ENCODE measurements at places on chromosomes 3 and 15. TPM values are rescaled to one million over a fixed set of nuclear protein-coding genes. Genes with fewer than 3 reads are reported as not detected.

DNA sequence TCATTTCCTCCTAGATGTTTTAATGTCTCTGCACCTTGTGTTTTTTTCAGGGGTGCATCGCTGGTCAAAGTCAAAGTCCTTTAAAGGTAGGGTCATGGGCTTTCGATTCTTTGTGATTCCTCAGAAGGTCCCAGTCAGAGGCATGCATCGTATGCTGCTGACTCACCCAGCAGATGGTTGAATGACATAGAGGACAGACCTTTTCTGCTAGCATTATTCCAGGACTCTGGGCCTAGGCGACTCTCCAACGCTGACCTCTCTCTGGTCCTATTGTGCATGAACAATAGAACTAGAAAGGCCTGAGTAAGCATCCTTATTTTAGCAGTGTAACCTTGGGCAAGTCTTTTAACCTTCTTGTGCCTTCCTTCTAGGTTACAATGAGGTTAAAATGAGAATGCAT, 75.9 kb downstream of the DGKG start:
- H3K36me3 ChIP-seq, result no peaks in the 10 kb centered on the region
- H3K27me3 ChIP-seq, result no peaks in the 10 kb centered on the region
- no peak overlapping the region for H3K27ac ChIP-seq
- H3K4me3 ChIP-seq, result no peak overlapping the region

DNA sequence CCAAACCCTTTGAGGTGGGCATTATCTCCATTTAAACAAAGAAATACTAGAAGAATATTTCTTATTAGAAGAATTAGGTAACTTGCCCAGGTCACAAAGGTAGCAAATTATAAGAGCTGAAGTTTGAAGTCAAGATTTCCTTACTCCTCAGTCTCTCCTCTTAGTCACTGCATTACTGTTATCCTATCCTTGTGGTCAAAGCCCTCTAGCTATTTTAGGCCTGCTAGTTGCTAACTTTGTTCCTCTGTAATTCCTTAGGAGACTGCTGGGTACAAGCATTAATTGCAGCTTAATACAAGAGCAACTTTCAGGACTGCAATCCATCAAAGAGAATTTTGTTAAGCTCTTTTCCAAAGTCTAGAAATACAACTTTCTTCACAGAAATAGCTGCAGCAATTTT, 528.2 kb downstream of the ZIC1 start:
- H3K36me3 ChIP-seq, result no peaks in the 10 kb centered on the region
- H3K4me1 ChIP-seq, result no peaks in the 10 kb centered on the region
- no peak overlapping the region for H3K27ac ChIP-seq
- H3K27me3 ChIP-seq, result no peaks in the 10 kb centered on the region
- no peak overlapping the region for H3K4me3 ChIP-seq
- no peak for DNase-seq

DNA sequence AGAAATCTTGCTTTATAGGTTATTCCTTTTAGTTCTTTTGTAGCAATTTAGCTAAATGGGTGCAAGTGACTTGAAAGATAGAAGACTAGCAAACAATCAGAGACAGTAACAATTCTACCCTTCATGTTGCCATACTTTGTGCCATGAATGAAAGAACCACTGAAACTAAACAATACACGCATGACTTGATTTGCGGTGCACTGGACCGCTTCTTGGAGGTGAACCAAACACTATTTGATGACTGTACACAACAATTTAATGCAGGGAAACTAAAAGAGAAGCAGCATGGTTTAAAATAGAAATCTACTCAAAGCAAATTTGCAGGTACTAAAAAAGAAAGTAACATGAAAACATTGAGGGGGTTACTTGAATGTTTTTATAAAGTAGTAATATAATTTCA, 331.0 kb upstream of the RARB start:
- no peak overlapping the region for H3K4me3 ChIP-seq
- no peak overlapping the region for H3K27ac ChIP-seq
- no peaks in the 10 kb centered on the region for H3K4me1 ChIP-seq
- H3K27me3 ChIP-seq, result no peaks in the 10 kb centered on the region

Gene KLHL18
- total RNA-seq, result 10.1 TPM

Gene IMPG2
- 0.25 TPM for total RNA-seq

- DNase-seq, result no peak
- H3K27me3 ChIP-seq, result no peaks in the 10 kb centered on the region
- peaks cover 66% of the 10 kb centered on the region for H3K4me1 ChIP-seq
- no peak overlapping the region for H3K4me3 ChIP-seq
- H3K27ac ChIP-seq, result peak overlapping the region; percentile 61
These were observed 21.1 kb downstream of the MAPK6 start for GRCh38 chr15:52039925-52040781.

Gene SAMMSON
- not detected for total RNA-seq

Gene CATSPER2
- total RNA-seq, result 9.1 TPM

Gene XCR1
- not detected for total RNA-seq

Gene CCDC32
- 20.6 TPM for total RNA-seq

GRCh38 chr3:145015253-145015652, 1043.6 kb downstream of the DIPK2A start:
- H3K36me3 ChIP-seq, result no peaks in the 10 kb centered on the region
- DNase-seq, result no peak
- no peaks in the 10 kb centered on the region for H3K4me1 ChIP-seq
- H3K4me3 ChIP-seq, result no peak overlapping the region
- no peak overlapping the region for H3K27ac ChIP-seq

DNA sequence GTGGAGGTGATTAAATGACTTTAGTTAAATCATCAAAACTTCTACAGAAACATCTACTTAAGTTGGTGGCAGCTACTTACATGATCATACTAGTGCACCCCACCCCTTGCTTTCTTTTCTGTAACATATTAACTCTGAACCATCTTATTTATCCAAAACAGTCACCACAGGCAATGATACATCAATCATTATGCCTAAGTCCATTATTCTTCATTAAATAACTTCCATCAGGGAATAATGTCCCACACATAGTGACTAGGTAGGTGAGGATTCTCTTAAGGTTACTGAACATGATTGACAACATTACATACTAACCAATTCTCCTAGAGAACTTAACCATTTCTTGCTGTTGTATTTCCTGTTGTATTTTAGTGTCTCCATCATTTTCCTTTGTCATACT, 210.2 kb downstream of the NR1D2 start:
- H3K27ac ChIP-seq, result no peak overlapping the region
- no peaks in the 10 kb centered on the region for H3K4me1 ChIP-seq
- DNase-seq, result no peak
- H3K27me3 ChIP-seq, result no peaks in the 10 kb centered on the region
- H3K4me3 ChIP-seq, result no peak overlapping the region
- no peaks in the 10 kb centered on the region for H3K36me3 ChIP-seq

Gene SOX14
- not detected for total RNA-seq

GRCh38 chr3:4247391-4247790, 55.8 kb upstream of the SETMAR start:
- no peaks in the 10 kb centered on the region for H3K36me3 ChIP-seq
- H3K27ac ChIP-seq, result no peak overlapping the region
- H3K27me3 ChIP-seq, result no peaks in the 10 kb centered on the region
- H3K4me1 ChIP-seq, result no peaks in the 10 kb centered on the region
- no peak for DNase-seq

DNA sequence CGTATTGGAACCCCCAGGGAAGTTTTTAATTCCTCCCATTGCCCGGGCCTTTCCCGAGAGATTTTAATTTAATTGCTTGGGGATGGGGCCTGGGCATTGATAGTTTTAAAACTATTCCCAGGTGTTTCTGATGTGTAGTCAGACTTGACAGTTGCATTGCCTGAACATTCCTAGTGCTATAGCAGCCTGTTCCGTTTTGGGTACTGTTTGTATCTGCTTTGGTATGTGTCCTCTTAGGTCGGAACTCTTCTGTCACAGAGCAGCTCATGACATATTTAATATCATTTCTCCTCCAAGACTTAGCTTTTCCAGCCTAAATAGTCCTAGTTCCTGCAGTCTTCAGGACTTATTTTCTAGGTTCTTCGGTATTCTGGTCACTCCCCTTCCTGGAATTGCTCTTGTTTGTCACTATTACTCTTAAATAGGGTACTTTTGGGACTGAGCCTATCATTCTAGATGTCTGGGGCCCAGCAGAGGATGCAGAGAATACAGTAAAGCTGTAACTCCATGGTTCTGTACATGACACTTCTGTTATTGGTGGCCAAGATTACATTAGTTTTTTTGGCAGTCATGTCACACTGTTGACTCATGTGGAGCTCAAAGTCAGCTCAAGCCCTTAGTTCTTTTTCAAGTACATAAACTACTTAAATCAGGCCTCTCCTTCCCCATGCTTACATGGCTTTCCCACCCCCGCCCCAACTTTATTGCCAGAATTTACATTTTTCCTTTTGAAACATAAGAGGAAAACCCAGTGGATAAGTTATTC, 81.5 kb downstream of the BBX start:
- no peak overlapping the region for H3K4me3 ChIP-seq
- DNase-seq, result no peak
- H3K4me1 ChIP-seq, result peaks cover 22% of the 10 kb centered on the region
- H3K27me3 ChIP-seq, result no peaks in the 10 kb centered on the region

- no peak overlapping the region for H3K27ac ChIP-seq
- no peaks in the 10 kb centered on the region for H3K36me3 ChIP-seq
- no peak for DNase-seq
- no peaks in the 10 kb centered on the region for H3K27me3 ChIP-seq
These were observed 5.2 kb upstream of the ADAMTS9 start for GRCh38 chr3:64693031-64693430.

GRCh38 chr15:79071901-79072300, 18.7 kb downstream of the RASGRF1 start:
- peaks cover 4% of the 10 kb centered on the region for H3K4me1 ChIP-seq
- no peaks in the 10 kb centered on the region for H3K27me3 ChIP-seq
- DNase-seq, result no peak
- no peaks in the 10 kb centered on the region for H3K36me3 ChIP-seq

Gene GRK7
- total RNA-seq, result 0.98 TPM

Gene CPLX3
- not detected for total RNA-seq

DNA sequence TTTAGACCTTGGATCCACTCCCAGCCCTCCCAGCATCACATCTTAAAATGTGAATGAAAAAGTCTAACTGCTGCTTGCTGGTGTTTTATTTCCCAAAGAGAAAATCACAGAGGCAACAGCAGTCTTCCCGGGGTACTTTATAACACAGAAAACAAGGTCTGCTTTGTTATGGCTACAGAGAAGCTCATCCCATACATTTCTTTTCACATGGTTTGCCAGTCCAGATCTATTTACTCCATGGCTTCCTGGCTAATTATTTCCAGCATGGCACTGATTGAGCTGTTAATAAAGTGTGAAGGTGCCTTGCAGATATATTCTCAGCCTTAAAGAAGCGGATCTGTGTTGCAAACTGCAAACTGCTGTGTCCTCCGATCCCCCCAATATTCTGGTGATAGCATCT, 466.1 kb upstream of the CFAP20DC start:
- no peak overlapping the region for H3K4me3 ChIP-seq
- no peaks in the 10 kb centered on the region for H3K27me3 ChIP-seq
- H3K36me3 ChIP-seq, result no peaks in the 10 kb centered on the region
- no peaks in the 10 kb centered on the region for H3K4me1 ChIP-seq

GRCh38 chr15:58221591-58222241, 83.5 kb downstream of the AQP9 start:
- H3K4me1 ChIP-seq, result no peaks in the 10 kb centered on the region
- H3K27me3 ChIP-seq, result no peaks in the 10 kb centered on the region
- no peak overlapping the region for H3K4me3 ChIP-seq
- no peaks in the 10 kb centered on the region for H3K36me3 ChIP-seq
- no peak for DNase-seq

DNA sequence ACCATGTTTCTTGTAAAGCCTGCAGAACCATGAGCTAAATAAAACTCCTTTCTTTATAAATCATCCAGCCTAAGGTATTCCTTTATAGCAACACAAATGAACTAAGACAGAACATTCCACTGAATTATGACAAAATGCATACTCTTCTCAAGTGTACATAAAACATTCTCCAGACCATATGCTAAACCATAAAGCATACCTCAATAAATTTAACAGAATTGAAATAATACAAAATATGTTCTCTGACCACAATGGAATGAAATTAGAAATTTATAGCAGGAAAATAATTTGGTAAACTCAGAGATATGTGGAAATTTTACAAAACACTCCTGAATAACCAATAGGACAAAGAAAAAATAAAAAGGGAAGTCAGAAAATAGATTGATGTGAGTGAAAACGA, 88.6 kb downstream of the KLF13 start:
- no peaks in the 10 kb centered on the region for H3K36me3 ChIP-seq
- no peak overlapping the region for H3K4me3 ChIP-seq
- no peak for DNase-seq
- H3K27ac ChIP-seq, result no peak overlapping the region

Gene MRPS11
- 27.5 TPM for total RNA-seq

- peak overlapping the region; percentile 37 for H3K27ac ChIP-seq
- no peaks in the 10 kb centered on the region for H3K36me3 ChIP-seq
- H3K4me1 ChIP-seq, result peaks cover 64% of the 10 kb centered on the region
- DNase-seq, result no peak
These were observed 281.9 kb upstream of the LRRFIP2 start for GRCh38 chr3:37456270-37456708.

DNA sequence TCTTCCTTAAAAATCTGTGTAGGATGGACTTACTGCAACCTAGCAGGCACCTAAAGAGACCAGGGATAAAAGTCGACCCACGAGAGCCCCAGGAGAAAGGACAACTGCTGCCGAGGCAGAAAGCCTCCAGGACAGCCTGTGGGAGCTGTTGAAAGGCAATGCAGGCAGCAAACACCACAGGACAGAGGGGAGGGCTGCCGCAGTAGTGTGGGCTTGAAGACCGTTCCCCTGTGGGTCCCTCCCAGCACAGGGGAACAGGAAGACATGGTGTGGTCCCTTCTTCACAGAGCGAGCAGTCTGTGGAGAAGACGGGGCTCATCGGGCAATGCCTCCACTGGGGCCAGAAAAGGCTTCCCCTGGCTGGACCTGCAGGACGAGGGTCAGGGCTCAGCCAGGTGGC, 58.5 kb upstream of the GATA2 start:
- no peak overlapping the region for H3K27ac ChIP-seq
- H3K4me1 ChIP-seq, result peaks cover 23% of the 10 kb centered on the region
- no peaks in the 10 kb centered on the region for H3K36me3 ChIP-seq
- H3K27me3 ChIP-seq, result peaks cover 6% of the 10 kb centered on the region
- peak; percentile 72 for DNase-seq

DNA sequence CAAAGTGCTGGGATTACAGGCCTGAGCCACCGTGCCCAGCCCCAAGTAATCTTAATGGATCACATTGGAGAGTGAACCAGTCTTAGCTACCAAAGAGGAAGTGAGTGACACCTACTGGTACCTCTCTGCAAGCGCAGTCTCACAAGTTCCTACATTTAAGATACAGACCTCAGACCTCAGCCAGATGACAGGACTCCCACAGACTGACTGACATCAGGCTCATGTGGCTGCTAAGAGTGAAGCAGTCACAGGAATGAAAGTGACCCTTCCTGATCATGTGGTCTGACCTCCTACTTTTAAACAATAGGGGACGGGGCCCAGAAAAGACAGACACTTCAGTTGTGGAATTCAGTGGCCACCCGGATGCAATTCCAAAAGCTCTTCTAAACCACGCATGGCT, 36.3 kb upstream of the GNB5 start:
- no peaks in the 10 kb centered on the region for H3K27me3 ChIP-seq
- DNase-seq, result no peak
- no peaks in the 10 kb centered on the region for H3K4me1 ChIP-seq
- no peaks in the 10 kb centered on the region for H3K36me3 ChIP-seq
- H3K4me3 ChIP-seq, result no peak overlapping the region

Gene CLSTN2
- 16.0 TPM for total RNA-seq
